ENCODE measurements at places on chromosomes 5 and 9.

- no peak for DNase-seq
Measured at GRCh38 chr5:9653811-9654210, 23.7 kb upstream of the TAS2R1 start.

DNA sequence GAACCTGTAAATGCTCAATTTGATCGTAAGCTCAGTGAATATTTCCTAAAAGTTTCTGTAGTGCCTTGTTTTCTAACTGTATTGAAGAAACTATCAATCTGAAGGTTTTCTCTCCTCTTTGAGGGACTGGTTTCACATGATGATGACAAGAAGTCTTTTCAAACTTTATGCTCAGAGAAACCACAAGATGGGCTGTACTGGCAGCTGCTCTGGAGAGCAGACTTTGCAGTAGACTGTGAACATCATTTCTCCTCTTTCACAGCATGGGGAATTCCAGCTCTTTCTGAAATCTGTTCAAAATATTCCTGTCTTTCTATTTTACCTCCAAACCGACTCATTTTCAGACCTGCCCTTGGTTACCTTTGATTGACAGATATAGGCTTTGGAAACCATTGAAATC, 194.4 kb downstream of the IZUMO3 start:
- no peak for DNase-seq

- peak; percentile 81 for DNase-seq
Measured at GRCh38 chr9:129868872-129869486, 33.7 kb downstream of the USP20 start.

DNA sequence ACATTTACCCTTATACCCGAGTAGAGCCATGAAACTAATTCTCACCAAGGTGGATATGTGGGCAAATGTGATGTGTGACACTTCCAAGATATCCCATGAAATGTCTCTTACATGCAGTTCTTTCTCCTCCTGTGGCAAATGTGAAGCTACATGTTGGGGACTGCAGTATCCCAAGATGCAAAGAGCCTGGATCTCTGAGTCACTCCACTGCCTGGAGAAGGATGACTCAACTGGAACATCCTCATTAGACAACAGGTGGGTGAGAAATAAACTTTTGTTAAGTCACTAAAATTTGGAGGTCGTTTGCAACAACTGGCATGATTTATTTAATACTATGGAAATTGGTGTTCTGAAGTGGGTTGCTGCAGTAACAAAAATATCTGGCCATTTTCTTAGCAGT, 36.5 kb upstream of the TENT4A start:
- DNase-seq: no peak

GRCh38 chr5:99045871-99046270, 117.1 kb upstream of the CHD1 start:
- DNase-seq: no peak

DNA sequence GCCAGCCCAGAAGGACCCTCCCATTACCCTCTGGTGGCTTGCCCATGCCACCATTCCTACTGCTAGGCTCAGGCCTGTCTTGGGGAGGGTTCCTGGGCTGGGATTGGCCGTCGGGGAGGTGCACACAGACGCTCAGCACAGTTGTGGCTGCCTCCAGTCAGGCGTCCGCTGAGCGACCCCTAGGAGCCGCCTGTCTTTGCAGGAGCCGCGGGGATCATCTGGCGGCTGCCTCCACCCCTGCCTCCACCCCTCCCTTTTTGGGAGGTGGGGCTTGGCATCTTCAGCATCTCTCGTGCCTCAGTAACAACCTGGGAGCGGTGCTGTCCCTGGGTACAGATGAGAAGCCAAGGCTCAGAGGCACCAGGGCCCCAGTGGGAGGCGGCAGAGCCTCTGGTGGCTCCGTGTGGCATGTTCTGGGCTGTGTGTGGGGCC, 39.6 kb downstream of the RXRA start:
- no peak for DNase-seq

- no peak for DNase-seq
Measured at GRCh38 chr9:7710686-7711085, 88.9 kb downstream of the DMAC1 start.

- DNase-seq: no peak
Measured at GRCh38 chr9:132575811-132576210, 6.6 kb upstream of the BARHL1 start.

DNA sequence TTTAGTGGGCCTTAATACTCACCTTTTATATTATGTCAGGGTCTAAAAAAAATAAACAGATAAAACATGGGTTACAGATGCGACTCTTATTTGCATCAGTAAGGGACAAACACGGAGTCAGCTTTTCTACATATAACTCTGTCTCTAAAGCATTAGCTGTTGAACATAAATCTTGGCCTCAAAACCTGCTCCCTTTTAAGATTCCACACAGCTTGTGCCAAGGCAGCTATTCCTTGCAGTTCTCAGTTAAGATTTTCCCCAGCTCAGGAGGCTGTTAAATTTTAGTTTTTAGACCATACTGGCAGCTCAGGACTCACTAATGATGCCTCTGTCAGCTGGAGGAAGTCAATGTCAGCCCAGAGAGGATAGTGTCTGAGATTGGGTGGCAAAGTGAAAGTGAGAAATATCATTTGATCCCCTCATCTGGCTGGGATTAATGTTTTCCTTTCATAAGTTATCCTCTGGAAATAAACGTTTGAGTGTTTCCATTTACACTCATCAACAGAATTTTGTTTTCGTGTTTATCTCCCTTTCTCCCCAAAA, 287.5 kb downstream of the ELAVL2 start:
- DNase-seq: no peak

GRCh38 chr5:37838152-37838932, 1.5 kb downstream of the GDNF start:
- DNase-seq: no peak

- DNase-seq: no peak
Measured at GRCh38 chr5:10199692-10200091, 50.0 kb downstream of the ATPSCKMT start.

DNA sequence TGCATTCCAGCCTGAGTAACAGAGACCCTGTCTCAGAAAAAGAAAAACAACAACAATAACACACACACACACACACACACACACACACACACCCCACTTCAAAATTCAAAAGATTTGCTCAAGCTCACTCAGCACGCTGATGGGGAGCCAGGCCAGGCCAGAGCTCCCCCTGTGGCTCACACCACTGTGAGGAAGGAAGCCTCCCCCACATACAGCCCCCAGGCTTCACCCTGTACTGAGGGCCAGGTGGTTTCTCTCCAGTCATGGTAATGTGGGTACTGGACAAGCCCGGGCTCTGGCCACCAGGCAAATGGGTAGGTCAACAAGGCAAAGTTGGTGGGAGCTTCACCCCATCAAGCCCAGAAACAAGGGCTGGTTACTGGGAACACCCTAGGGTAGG, 19.0 kb downstream of the ATOX1 start:
- DNase-seq: no peak

GRCh38 chr5:61228691-61229280, 66.5 kb upstream of the SMIM15 start:
- no peak for DNase-seq

DNA sequence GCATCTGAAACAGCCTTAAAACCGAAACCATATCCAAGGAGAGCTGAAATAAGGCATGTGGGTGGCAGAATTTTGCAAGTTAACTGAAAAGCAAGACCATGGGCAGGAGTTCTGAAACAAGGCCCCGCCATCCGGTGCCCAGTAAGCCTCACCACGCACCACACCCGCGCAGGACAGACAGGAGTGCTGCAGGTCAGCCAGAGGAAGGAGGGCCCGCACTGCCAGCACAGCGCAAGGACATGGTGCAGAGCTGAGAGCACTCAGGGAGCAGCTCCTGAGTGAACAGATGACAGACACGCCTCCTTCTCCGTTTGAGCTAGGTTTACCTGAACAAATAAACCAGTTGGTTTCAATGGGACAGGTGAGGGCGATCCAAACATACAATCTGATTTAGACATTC, 16.5 kb upstream of the ISCA1 start:
- no peak for DNase-seq

DNA sequence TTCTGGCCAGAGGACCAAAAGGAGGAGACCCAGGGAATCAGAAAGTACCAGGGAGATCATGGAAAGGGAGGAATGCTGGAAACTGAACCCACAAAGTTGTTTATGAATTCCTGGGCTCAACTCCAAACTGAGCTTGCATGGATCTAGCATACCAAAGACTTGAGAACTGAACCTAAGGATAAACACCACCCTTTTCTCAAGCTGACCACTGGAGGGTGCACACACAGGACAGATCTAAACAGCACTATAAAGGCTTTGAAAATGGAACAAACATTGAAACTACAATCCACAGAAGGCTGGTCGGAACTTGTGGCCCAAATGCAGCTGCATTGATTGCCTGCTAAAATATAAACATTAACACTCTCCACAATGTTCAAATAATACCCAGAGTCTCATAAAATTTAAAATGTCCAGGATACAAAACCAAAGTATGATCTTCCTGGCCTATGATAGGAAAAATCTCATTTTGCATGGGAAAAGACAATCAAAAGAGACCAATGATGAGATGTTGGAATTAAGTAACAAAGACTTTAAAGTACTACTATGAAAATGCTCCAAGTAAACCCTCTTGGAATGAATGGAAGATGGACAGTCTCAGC, 15.6 kb upstream of the IRF1 start:
- DNase-seq: no peak

GRCh38 chr9:130946766-130947617, 7.9 kb upstream of the FIBCD1 start:
- no peak for DNase-seq

DNA sequence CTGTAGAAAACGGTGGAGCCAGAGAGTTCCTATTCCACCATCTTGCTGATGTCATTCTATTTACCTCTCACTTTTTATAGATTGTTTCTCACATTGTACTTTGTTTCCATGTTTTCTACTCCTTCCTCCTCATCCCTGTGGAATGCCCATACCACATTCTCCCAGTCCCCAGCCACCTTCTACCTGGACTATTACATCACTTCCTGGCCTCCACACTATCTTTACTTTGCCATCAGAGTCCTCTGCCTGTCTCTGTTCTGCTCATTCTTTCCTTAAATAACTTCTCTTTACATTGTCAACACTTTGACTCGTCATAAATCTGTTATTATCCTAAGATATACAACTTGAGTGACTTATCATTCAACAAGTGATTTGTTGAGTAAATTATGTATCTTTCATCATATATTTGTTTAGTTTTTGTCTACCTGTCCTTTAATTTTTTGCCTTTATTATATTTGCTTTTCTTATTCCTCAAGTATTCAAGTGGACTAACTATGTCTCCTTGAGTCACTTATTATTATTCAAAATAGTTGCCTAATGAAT, 182.5 kb downstream of the ADGRV1 start:
- DNase-seq: no peak

GRCh38 chr9:112041536-112042243, 133.4 kb downstream of the SUSD1 start:
- no peak for DNase-seq

GRCh38 chr5:7754997-7755596, 95.8 kb downstream of the CFAP90 start:
- no peak for DNase-seq

DNA sequence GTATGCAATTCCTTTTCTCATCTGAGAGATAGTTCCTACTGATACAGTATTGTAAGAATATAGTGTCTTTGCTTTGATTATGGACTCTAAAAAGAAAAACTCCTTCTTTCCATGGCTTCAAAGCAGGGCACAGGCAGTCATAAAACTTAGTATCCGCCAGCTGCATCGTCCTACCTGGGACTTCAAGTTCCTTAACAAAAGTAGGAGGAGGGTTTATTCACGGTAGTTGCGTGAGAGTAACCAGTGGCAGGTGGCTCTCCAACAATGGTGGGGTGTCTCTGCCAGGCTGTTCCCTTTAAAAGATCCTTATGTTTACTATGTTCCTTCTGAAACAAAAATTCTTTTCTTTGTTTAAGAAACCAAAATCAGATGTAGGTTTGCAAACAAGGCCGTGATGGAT, 173.5 kb upstream of the DMAC1 start:
- DNase-seq: no peak

DNA sequence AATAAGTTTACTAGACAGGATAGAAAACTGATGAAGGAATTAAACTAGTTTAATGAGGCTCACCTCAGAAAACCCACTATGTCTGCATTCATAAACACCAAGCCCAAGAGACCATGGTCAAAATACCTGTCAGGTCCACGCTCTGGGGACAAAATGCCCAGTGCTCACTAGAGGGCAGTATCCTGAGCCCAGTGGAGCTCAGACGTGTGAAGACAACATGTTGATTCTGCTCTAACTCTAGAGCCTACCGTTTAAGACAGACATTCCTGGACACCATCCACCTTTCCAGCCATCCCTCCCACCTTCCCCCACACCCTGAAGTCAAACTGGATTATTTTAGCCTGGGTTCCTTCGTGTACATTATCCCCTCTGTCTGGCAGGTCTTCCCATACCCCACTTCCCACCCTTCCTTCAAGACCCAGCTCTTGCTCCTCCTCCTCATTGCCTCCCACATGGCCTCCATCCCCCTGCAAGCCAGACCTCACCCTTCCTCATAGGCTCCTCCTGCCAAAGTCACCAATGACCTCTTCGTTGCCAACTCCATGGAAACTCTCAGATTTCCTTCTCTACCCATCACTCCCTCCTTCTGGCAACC, 142.3 kb upstream of the FSTL4 start:
- no peak for DNase-seq

DNA sequence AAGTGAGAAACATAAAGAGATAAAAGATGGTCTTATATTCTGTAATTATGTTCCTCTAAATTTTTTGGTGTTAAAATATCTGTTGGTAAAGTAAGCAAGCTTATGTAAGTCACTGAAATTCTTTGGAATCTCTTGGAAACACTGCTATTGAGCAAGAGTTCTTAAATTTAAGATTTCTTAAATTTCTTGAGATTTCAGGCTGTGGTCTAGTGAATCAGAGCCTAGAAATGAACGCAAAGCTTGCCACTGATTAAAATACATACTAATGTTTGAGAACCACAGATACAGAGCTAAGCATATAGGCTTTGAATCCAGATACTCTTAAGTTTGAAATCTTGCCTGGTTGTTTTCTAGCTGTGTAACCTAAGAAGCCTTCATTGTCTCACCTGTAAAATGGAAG, 133.4 kb downstream of the TRPM3 start:
- DNase-seq: no peak

- no peak for DNase-seq
Measured at GRCh38 chr5:82476155-82476554, 198.0 kb upstream of the RPS23 start.

DNA sequence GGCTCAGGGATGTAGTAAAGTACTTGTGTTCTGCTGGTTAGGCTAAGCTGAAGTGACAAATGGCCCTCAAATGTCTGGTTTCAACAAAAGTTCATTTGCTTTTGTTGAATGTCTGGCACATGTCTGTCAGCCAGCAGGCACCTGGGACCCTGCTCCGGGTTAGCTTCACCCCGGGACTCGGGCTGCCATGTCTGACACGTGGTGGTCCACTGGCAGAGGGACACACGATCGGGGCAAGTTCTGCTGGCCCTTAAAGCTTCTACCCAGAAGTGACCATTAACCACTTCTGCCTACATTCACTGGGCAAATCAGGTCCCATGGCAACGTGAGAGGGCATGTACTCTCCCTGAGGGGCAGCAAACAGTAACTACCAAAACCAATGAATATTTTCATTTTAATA, 23.8 kb downstream of the POLR1E start:
- no peak for DNase-seq

Measured in stimulated activated CD4-positive, alpha-beta T cell treated with anti-CD3 and anti-CD28 coated beads, Interleukin-1b, Interleukin-23, amount 100 ng/mL, for 1 hour (primary cell).